Natural killer cell (primary cell): ENCODE measurements at places on chromosomes 3 and 15.

- no peaks in the 10 kb centered on the region for H3K36me3 ChIP-seq
- no peak overlapping the region for H3K4me3 ChIP-seq
- DNase-seq: no peak
- peak overlapping the region; percentile 89 for H3K27ac ChIP-seq
Measured at GRCh38 chr15:40097968-40098476, 10.7 kb downstream of the BMF start.

DNA sequence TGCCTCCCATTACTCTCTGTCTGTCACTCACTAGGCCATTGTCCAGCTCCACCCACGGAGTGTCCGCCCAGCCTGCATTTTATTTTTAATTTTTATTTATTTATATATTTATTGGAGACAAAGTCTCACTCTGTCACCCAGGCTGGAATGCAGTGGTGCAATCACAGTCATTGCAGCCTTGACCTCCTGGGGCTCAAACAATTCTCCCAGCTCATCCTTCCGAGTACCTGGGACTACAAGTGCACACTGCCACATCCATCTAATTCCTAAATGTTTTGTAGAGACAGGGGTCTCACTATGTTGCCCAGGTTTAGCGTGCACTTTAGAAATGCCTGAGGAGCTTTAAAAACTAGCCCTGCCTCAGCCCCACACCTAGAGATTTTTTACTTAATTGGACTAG is 141.5 kb downstream of the LIPC start:
- no peaks in the 10 kb centered on the region for H3K27me3 ChIP-seq
- H3K4me1 ChIP-seq: no peaks in the 10 kb centered on the region
- no peak overlapping the region for H3K27ac ChIP-seq
- no peaks in the 10 kb centered on the region for H3K36me3 ChIP-seq
- DNase-seq: no peak

DNA sequence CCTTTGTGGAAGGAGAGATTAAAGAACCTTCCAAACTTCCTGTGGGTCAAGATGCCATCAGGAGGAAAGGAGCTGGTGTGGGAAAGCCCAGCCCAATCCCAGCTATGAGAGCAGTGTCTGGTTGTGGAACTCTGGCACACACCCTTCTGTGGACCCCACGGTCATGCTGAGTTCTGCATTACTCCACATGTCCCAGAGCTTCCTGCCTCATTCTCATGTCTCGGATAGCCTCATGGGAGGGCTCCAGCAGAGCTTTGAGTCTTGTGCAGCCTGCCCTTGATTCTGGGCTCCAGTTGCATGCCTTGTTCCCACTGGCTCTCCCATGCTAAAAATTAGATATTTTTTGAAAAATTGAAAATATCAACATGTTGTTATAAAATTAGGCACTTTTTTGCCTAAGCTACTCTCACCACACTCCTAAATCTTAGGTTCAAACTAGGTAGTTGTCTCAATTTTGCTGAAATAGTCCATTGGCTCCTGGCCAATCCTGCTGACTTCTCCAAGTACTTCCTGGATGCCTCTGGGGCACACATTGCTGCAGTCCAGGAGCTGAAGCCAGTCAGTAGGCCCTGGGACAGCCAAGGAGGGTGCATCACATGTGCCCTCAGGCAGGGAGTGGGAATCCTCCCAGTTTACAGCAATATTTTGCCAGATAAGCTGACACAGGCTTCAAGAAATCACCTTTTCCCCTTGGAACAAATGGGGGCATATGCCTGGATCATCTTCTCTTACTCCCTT is 144.3 kb downstream of the EEFSEC start:
- H3K4me1 ChIP-seq: peaks cover 5% of the 10 kb centered on the region
- no peak overlapping the region for H3K27ac ChIP-seq
- no peaks in the 10 kb centered on the region for H3K27me3 ChIP-seq
- H3K4me3 ChIP-seq: no peak overlapping the region
- no peaks in the 10 kb centered on the region for H3K36me3 ChIP-seq
- DNase-seq: no peak

- DNase-seq: no peak
- H3K4me1 ChIP-seq: peaks cover 21% of the 10 kb centered on the region
- H3K27ac ChIP-seq: no peak overlapping the region
- no peak overlapping the region for H3K4me3 ChIP-seq
- H3K27me3 ChIP-seq: no peaks in the 10 kb centered on the region
Measured at GRCh38 chr3:12184541-12184940, 25.8 kb upstream of the TIMP4 start.

DNA sequence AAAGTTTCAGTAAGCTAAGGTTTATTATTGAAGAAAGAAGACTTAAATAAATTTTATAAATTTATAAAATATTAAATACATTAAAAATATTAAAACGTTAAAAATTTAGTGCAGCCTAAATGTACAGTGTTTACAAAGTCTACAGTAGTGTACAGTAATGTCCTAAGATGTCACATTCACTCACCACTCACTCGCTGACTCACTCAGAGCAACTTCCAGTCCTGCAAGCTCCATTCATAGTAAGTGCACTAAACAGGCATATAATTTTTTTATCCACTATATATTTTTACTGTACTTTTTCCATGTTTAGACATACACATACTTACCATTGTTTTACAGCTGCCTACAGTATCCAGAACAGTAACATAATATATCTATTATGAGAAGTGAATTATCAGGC is 51.5 kb downstream of the TJP1 start:
- peaks cover 5% of the 10 kb centered on the region for H3K27me3 ChIP-seq
- no peak overlapping the region for H3K27ac ChIP-seq
- H3K4me3 ChIP-seq: no peak overlapping the region
- no peaks in the 10 kb centered on the region for H3K36me3 ChIP-seq
- no peaks in the 10 kb centered on the region for H3K4me1 ChIP-seq

GRCh38 chr3:114329823-114330222 is 36.0 kb downstream of the TIGIT start:
- no peaks in the 10 kb centered on the region for H3K27me3 ChIP-seq
- no peak overlapping the region for H3K27ac ChIP-seq
- H3K4me3 ChIP-seq: no peak overlapping the region
- H3K36me3 ChIP-seq: no peaks in the 10 kb centered on the region
- H3K4me1 ChIP-seq: peaks cover 4% of the 10 kb centered on the region
- no peak for DNase-seq

DNA sequence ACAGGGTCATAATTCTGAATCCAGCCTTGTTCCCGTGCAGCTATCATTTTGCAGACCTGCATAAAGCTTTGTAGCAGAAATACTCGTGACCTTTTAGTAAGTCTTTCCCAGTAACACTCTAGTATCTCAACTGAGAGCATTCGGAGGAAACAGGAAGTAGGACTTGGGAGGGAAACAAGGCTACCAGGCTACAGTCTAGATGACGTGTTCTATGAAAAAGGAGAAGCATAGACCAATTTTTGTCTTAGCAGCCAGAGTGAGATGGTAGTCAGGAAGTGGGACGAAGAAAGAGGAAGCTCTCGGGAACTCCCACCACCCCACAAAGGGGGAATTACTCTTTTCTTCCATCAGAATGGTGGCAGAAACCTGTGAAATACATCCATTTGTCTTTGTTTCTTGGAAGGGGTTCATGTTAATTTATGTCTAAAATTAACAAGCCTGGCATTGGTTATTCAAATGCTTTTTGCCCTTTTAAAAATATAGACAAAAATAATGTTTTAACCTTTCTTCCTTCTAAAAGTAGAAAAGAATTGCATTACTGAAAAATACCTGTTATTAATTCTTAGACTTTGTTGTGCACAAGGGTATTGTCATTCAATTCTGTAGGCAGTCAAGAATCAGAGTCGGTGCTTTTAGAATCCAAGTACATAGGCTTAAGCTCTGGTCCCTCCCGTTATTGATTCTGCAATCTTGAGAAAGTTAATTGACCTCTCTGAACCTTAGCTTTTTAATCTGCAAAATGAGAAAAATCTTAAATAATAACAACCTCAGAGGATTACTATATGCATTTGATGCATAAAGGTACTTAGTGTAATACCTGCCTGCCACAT is 1.6 kb upstream of the SUCNR1 start:
- no peak overlapping the region for H3K27ac ChIP-seq
- H3K36me3 ChIP-seq: no peaks in the 10 kb centered on the region
- no peak for DNase-seq
- no peaks in the 10 kb centered on the region for H3K27me3 ChIP-seq
- no peaks in the 10 kb centered on the region for H3K4me1 ChIP-seq

GRCh38 chr15:100602823-100603393 is 519 bp downstream of the ASB7 start:
- peaks cover 5% of the 10 kb centered on the region for H3K36me3 ChIP-seq
- H3K27ac ChIP-seq: peak overlapping the region; percentile 83
- peak; percentile 59 for DNase-seq
- H3K4me1 ChIP-seq: peaks cover 18% of the 10 kb centered on the region
- peak overlapping the region; percentile 85 for H3K4me3 ChIP-seq

DNA sequence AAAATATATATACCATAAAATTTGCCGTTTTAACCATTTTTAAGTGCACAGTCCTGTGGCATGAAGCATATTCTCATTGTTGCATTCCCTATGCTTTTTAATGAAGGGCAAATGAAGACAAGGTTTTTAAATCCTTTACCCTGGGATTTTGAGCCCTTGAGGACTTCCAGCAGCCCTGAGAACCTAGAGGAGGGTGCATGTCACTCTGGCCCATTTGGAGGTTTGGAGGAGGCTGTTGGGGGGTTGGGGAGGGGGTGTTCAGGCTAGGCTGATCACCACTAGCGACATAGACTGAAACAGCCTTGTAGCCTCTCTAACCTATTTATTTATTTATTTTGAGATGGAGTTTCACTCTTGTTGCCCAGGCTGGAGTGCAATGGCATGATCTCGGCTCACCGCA is 86.0 kb downstream of the SMAD6 start:
- H3K4me1 ChIP-seq: no peaks in the 10 kb centered on the region

DNA sequence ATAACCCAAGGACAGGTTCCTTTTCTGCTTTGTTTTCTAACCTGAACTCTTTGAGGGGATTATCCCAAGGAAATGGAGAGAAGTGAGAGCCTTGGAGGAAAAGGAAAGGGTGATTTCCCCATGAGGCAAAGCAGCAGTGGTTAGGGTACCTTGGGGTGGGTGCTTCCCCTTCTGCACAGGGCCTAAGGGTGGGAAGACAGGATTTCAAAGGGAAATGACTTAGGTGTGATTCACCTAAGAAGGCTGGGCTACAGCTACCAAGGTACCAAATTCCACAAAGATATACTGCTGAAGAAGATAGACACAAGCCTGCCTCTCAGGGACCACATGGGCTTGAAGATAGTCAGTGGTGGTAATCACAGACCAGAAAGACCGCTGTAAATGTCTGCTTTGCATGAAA is 325.3 kb upstream of the DPH6 start:
- no peaks in the 10 kb centered on the region for H3K4me1 ChIP-seq
- no peak for DNase-seq
- no peaks in the 10 kb centered on the region for H3K27me3 ChIP-seq
- no peak overlapping the region for H3K4me3 ChIP-seq
- H3K36me3 ChIP-seq: no peaks in the 10 kb centered on the region

DNA sequence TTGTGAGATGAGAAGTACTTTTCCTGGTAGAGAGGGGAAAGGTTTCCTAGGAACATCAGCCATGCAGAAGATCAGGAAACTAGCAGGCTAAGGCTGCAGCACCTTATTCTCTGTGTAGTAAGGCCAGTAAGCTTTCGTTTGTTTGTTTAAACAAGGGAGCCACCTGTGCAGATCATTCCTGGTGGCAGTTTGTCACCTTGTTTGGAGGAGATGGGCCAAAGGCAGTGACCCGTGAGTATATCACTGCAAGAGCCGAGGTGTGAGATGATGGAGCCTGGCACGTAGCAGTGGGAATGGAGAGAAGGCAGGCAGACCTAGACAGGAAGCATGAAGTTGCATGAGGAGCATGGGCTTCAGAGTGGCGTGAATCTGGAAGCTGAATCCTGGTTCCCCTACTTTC is 19.6 kb downstream of the ATG7 start:
- H3K36me3 ChIP-seq: no peaks in the 10 kb centered on the region
- no peak overlapping the region for H3K4me3 ChIP-seq
- DNase-seq: no peak
- no peaks in the 10 kb centered on the region for H3K27me3 ChIP-seq
- H3K4me1 ChIP-seq: peaks cover 36% of the 10 kb centered on the region

DNA sequence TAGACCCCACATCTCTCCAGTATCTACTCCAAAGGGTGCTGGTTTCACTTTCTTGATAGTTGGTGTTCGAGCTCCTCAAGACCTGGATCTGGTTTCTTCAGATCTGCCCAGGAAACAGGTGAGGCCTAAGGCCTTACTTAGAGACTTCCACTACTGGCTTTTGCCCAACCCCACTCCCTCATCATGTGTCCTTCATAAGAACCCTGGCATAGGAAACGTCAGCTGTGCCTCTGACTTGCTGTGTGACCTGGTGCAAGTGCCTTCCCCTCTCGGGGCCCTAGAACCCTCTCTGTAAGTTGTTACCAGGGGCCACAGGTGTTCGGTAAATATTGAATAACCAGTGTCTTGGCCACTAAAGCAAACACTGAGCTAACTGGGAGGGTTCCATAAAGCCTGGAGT is 3.9 kb downstream of the OXTR start:
- DNase-seq: no peak
- H3K36me3 ChIP-seq: no peaks in the 10 kb centered on the region
- H3K4me1 ChIP-seq: peaks cover 10% of the 10 kb centered on the region
- no peak overlapping the region for H3K27ac ChIP-seq
- H3K4me3 ChIP-seq: no peak overlapping the region
- peaks cover 9% of the 10 kb centered on the region for H3K27me3 ChIP-seq

- no peak overlapping the region for H3K4me3 ChIP-seq
- H3K27ac ChIP-seq: no peak overlapping the region
- DNase-seq: no peak
- H3K4me1 ChIP-seq: peaks cover 8% of the 10 kb centered on the region
Measured at GRCh38 chr3:52205727-52206372, 7.9 kb downstream of the ALAS1 start.

DNA sequence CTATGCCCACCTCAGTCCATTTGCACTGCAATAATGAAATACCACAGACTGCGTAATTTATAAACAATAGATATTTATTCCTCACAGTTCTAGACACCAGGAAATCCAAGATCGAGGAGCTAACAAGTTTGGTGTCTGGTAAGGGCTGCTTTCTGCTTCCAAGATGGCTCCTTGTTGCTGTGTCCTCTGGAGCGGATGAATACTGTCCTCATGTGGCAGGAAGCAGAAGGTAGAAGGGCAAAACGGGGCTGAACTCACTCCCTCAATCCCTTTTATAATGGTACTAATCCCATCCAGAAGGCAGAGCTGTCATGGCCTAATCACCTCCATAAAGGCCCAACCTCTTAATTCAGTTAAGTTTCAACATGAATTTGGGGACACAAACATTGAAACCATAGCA is 75.3 kb downstream of the P2RY1 start:
- H3K36me3 ChIP-seq: no peaks in the 10 kb centered on the region
- no peak overlapping the region for H3K27ac ChIP-seq
- no peaks in the 10 kb centered on the region for H3K27me3 ChIP-seq
- no peaks in the 10 kb centered on the region for H3K4me1 ChIP-seq
- DNase-seq: no peak

DNA sequence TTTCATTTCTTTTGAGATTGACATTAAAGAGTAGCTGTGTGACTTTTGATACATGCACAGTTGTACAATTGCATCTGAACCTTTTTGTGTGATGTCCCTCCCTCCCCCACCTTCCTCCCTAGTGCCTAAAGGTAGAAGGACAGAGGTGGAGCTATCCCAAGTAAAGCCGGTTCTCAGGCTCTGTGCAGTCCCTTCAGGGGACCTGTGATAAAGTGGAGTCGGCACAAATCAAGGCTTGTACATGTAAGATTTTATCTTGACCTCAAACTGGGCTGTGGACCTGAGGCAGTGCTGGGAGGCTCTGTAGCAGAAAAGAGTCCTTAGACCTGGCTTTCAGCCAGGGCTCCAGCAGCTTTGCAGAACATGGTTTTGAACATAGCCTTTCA is 55.5 kb upstream of the CMTM7 start:
- H3K4me3 ChIP-seq: no peak overlapping the region
- no peak for DNase-seq
- H3K4me1 ChIP-seq: no peaks in the 10 kb centered on the region
- no peaks in the 10 kb centered on the region for H3K27me3 ChIP-seq
- H3K36me3 ChIP-seq: no peaks in the 10 kb centered on the region

- H3K36me3 ChIP-seq: no peaks in the 10 kb centered on the region
- no peak overlapping the region for H3K4me3 ChIP-seq
- DNase-seq: peak; percentile 88
- no peak overlapping the region for H3K27ac ChIP-seq
Measured at GRCh38 chr3:48507256-48508061, 3.5 kb upstream of the SHISA5 start.
